ENCODE measurements at places on chromosomes 16 and 17.

- no peak for DNase-seq
Measured at GRCh38 chr17:34894964-34895363, 66.3 kb downstream of the CCT6B start.

DNA sequence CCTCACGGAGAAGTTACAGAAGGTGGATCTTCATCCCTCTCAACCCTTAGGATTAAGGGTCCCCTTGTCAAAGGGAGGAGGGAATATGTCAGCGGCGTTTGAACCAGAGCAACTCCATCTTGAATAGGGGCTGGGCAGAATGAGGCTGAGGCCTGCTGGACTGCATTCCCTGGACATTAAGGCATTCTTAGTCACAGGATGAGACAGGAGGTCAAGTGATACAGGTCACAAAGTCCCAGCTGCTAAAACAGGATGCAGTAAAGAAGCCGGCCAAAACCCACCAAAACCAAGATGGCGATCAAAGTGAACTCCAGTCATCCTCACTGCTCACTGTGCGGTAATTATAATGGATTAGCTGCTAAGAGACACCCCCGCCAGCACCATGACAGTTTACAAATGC, 36.7 kb downstream of the RBFOX3 start:
- no peak for DNase-seq

- no peak for DNase-seq
Measured at GRCh38 chr16:19842426-19843157, 42.1 kb downstream of the GPRC5B start.

DNA sequence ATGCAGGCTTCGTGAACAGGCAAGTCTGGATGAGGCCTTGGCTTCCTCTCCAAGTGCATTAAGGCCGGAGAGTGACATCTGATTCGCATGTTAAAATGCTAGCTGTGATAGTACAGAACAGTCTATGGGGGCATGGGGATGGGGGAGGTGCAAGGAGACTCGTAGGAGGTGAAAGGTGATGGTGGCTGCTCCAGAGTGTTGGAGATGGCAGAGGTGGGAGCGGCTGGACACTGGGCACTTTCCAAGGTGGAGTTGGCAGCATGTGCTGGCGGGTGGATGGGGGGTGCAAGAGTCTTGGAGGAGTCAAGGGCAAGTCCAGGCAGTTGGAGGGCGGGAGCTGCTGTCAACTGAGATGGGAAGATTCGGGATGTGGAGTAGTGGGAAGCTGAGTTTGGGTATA, 350.9 kb upstream of the TNRC6C start:
- no peak for DNase-seq

GRCh38 chr17:65455972-65456343, 105.5 kb downstream of the AXIN2 start:
- peak; percentile 0 for DNase-seq

DNA sequence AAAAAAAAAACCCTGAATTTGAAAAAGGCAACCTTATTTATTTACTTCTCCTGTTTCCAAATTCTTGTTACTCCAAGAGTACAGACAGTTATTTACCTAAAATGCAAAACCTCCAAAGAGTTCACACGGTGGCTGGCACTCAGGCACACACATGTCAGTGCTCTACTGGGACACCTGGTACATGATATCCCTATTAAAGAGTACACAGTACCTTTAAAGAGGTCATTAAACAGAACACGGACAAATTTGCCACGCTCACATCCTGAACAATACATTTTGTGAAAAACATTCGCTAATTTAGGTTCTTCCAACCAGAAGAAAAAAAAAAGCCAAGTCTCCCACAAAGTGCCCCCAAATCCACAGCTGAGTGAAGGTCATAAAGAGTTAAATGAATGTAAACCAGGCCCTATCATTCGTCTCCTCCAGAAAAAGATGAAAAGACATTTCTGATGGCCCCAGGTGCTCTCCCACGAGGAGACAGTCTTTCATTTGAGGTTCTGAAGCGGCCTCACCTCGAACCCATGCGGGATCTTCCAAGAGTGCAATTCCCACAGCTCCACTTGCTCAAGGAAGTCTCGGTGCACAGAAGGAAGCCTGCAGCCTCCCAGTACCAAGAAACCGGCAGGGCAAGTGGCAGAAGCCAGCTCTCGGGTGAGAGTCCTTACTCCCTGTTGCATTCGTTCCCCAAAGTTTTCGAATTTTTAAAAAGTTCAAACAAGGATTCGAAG, 993 bp downstream of the ERN1 start:
- DNase-seq, result no peak

- DNase-seq, result no peak
Measured at GRCh38 chr16:11292076-11292748, 11.1 kb upstream of the PRM1 start.

DNA sequence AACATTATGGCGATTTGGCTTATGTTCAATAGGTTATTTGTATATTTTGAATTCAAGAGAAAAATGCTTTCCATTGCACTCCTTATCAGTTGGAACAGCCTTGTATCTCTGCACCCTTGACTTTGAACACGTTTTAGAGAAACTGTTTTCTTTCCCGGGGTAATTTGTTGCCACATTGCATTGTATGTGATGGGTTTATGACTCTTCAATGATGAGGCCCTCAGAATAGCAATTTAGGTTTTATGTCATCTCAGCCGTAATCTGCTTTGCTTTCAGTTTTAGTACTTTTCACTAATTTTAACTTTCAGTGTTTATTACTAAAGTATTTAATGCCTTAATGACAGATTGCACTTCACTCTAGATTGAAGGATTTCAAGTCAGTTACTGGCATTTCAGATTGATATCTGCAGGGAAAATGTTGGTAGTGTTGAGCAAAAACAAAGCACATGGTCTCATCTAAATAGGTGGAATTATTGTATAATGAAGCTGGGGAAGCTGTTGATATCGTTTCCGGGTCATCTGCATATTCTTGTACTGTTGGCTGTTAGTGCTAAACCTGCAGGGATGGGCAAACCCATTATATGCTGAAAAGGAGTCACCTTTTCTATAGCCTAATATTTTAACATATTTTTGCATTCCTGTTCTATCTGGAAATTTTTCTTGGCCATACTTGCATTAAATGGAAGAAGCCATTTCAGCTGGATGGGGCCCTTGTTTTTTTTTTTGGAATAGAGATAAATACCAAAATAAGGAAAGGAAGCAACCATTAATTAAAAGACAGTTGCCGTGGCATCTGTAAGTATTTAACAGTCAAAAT, 2.0 kb downstream of the LUC7L3 start:
- DNase-seq, result no peak

- no peak for DNase-seq
Measured at GRCh38 chr17:74779948-74780400, 3.8 kb upstream of the NAT9 start.

- no peak for DNase-seq
Measured at GRCh38 chr16:86371083-86371803, 139.1 kb upstream of the FOXF1 start.

- no peak for DNase-seq
Measured at GRCh38 chr17:60579090-60579489, 20.9 kb upstream of the PPM1D start.

DNA sequence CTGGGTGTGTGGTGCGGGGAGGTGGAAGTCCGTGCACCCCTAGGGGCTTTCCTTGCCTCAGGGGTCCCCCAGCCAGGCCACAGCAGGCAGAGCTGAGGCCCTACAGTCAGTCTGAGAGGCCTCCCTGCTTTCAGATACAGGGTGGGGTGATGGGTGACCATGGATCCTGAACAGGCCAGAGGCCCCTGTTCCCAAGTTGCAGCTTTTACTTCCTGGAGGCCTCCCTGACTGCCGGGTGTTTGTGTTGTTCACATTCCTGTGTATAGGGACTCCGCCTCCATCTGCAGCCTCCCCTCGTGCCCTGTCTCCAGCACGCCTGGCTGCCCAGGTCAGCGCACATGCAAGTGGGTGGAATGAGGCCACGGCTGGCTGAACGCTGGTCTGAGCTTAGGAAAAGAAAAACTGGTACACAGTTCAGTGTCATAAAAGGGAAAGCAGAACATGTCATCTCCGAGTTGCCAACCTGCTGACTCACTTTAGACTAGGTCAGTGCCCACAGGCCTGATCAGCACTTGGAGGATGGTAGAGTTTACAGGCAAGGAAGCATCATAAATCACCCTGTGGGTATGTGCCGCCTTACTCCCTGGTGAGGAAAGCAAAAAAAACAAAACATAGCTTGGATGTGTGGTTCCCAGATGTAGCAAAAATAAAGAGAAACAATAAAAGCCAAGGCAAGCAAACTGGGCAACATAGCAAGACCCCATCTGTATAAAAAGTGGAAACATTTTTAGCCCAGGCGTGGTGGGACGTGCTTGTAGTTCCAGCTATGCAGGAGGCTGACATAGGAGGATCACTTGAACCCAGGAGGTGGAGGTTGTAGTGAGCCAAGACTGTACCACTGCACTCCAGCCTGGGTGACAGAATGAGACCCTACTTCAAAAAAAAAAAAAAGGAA, 6.2 kb upstream of the SLC7A6 start:
- DNase-seq, result no peak

GRCh38 chr17:27239584-27239983, 54.3 kb upstream of the WSB1 start:
- DNase-seq, result no peak

GRCh38 chr17:21171309-21171922, 42.5 kb downstream of the TMEM11 start:
- no peak for DNase-seq

DNA sequence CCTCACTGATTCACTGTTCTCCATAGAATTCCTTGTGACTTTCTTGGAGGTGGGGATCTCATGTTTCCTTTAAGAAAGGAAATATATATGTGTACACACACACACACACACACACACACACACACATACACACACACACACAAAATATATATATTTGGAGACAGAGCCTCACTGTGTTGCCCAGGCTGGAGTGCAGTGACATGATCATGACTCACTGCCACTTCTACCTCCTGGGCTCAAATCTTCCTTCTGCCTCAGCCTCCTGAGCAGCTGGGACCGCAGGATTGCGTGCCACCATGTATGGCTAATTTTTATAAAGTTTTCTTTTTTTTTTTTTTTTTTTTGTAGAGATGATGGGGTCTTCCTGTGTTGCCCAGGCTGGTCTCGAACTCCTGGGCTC, 45.9 kb downstream of the CDH13 start:
- no peak for DNase-seq

GRCh38 chr17:5237541-5238016, 2.9 kb upstream of the SCIMP start:
- DNase-seq, result peak; percentile 33

DNA sequence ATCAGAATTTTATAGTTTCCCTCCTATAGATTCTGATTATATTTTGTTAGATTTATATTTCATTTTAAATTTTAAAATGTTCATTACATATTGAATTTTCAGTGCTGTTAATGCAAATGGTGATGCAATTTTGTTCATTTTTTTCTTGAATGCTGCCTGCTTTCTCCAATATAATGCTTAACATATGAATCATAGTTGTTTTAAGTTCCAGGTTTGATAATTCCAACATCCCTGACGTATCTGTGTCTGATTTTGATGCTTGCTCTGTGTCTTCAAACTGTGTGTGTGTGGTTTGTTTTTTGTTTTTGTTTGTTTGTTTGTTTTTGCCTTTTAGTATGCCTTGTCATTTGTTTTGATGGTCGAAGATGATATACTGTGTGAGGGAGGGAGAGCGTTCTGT, 134.7 kb upstream of the ELAC2 start:
- no peak for DNase-seq

DNA sequence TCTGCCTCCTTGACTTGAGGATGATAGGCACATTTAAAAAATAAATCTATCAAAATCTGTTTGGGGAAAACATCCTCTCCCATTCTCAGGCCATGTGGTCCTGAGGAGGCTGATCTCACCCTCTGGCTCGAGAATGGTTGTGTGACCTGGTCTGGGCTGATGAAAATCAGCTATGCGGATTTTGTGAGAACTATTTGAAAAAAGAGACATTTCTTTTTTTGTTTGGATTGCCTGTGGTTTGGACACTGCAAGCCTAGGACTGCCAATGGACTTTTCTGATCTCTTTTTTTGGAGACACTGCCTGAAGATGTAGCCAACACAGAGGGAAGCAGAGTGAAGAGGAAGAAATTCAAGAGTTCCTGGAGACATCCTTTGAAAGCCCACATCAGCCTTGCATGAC, 145.9 kb downstream of the HS3ST3B1 start:
- no peak for DNase-seq

GRCh38 chr17:80030730-80031410, 4.8 kb downstream of the TBC1D16 start:
- peak; percentile 87 for DNase-seq

DNA sequence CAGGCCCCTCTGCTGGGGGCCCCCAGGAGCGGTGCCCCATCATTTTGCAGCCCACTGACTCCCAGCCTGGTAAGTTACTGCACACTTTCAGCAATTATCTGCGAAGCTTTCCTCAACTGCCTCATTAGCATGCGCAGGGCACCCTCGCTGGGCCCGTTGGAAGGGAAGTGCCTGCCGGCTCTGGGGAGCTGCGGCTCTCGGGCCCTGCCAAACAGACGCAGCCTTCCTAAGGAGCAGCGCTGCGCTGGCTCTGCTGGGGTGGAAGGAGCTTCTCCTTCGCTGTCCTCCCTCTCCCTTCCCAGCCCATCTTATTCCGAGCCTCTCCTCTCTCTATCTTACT, 71.0 kb downstream of the RBBP6 start:
- peak; percentile 20 for DNase-seq

GRCh38 chr16:4514606-4515005, 24.0 kb downstream of the CDIP1 start:
- no peak for DNase-seq

GRCh38 chr17:35238821-35239220, 4.1 kb upstream of the SLFN5 start:
- DNase-seq, result no peak

GRCh38 chr17:7982173-7982572, 20.2 kb upstream of the GUCY2D start:
- no peak for DNase-seq

DNA sequence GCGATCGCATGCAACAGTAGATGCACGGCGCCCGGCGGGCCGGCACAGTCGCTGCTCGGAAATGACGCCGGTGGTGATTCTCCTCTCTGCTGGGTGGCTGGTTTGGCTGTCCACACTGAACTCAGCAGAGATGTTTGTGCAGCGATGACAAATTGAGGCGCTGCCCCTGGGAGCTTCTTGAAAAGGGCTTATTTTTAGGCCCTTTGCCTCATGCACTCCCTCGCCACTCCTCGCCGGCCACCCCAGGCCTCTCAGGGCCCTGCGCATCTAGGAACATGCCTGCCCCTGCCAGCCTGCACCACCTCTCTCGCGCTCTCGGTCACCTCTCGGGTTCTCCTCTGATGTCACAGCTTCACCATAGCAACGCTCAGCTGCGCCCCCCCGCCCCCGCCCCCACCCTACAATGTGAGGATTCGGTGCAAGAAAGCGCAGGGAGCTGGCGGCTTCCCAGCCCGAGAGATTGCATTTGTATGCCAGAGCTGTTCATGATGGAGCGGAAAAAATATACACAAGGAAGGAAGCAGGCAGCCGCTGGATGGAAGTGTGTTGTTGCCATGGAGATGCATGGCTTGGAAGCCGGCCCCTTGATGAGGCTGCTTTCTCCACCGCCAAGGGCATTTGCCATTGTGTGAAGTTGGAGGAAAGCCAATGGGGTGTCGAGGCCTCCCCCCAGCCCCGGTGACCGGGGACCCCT, 81.3 kb upstream of the PLCG2 start:
- DNase-seq, result peak; percentile 22
